Stimulated activated CD8-positive, alpha-beta memory T cell treated with anti-CD3 and anti-CD28 coated beads, Interleukin-15, amount 100 ng/mL, for 1 hour (primary cell): ENCODE measurements at places on chromosomes 13 and 19.

GRCh38 chr19:34475026-34475974 lies 6.3 kb upstream of the WTIP start:
- no peak for DNase-seq

DNA sequence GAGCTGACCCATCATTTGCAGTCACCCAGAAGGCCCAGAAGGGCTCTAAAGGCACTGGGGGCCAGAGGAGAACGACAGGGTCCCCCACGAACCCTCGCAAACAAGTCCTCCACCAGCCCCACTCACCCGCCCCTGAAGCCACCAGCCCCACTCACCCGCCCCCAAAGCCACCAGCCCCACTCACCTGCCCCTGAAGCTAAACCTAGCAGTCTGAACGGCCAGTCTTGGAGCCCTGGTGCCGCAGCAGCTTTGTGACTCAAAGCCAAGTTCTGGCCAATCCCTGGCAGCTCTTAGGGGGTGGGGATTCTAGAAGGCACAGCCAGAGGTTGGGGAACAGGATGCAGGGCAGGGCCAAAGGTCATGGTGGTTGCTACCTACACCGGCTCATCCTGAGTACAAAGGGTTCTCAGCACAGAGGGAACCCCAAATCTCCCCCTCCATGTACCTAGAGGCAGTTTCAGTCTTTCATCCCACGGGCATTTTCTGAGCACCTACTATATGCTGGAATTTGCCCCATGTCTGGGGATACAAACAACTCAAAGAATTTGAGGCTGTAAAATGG lies at the start of gene IQCN:
TSS of gene IQCN (minus strand) at position 234 of the 562 bp plus-strand sequence. CDS start 4,974 bp downstream, outside the sequence.
- DNase-seq, result no peak

GRCh38 chr13:79222427-79223205 lies 183.4 kb downstream of the RBM26 start:
- no peak for DNase-seq

- DNase-seq, result no peak
Measured at GRCh38 chr19:4580961-4581665, 21.6 kb upstream of the SEMA6B start.

- no peak for DNase-seq
Measured at GRCh38 chr13:59425211-59425741, 738.5 kb downstream of the DIAPH3 start.

DNA sequence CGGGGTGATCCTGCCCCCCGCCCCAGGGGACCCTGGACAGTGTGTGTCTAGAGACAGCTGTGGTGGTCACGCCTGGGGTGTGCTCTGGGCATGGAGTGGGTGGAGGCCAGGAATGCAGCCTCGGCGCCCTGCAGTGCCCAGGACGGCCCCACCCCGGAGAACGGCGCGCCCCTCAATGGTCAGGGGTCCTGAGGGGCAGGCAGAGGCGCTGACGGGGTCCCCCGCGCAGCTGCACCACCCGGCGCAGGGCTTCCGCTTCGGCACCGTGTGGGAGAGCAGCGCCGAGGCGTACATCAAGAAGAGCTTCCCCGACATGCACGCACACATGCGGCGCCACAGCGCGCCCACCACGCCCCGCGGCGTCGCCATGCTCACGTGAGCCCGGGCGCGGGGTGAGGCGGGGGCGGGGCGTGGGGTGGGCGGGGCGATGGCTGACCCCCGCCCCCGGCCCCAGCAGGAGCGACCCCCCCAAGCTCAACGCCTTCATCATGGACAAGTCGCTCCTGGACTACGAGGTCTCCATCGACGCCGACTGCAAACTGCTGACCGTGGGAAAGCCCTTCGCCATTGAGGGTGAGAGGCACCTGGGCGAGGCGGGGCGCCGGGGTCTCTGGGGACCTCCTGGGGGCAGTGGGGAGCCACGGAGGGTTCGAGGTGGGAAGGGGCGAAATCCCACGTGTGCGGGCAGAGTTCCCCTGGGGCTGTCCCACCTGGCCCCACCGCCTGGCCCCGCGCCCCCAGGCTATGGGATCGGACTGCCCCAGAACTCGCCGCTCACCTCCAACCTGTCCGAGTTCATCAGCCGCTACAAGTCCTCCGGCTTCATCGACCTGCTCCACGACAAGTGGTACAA lies 7.4 kb downstream of the GRIN3B start:
- DNase-seq, result no peak

DNA sequence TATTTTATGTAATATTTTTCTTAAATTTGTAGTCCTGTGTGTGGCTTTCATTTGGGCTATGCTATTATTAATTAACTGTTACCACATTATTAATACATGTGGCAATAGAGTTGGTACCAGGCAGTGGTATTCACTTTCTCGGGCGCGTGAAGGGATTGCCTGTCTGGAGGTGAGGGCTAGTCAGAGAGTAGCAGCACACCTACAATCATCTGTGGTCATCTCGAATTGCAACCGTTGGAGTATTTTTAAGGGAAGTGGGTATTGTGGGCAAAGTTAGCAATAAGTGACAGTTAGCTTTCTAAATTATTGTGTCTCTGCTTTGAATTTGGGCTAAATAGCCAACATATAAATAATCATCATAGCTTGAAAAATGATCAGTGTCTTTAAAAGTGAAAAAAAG lies 20.0 kb upstream of the GPR18 start:
- DNase-seq, result no peak

- no peak for DNase-seq
Measured at GRCh38 chr19:32876919-32877285, 7.3 kb upstream of the SLC7A9 start.
